ENCODE measurements at places on chromosomes 3 and 15.

GRCh38 chr3:151075869-151076562, 9.4 kb upstream of the MED12L start:
- DNase-seq: no peak

DNA sequence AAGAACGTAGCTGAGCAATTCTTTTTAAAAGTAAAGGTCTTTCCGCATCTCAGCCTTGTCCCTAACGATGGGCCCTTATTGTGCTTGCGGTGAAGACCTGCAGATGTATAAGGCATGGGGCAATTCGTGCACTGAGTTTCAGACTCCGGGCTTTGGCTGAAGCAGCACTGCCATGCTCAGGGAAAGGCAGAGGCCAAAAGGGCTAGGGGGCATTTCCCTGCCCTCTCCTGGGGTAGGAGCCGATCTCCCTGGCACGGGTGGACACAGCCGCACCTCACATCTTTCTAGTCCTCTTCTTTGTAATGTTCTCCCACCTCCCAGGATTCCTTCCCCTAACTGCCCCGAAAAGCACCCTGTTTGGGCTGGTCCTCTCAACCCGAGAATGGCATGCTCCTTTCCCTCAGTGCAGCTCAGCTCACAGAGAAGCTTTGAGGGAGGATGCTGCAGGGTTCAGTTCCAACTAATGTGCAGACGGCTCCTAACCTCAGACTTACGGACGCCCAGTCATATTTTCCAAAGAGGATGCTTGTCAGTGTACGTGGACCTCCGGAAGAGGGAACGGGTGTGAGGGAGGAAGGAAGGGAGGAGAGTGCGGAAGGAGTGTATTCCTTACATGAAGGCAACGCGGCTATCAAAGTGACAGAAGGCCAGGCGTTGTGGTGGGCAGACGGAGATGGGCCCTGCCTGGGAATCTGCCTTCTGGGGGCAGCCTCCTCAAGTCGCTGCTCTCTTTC, 61.2 kb downstream of the SYNM start:
- no peak for DNase-seq

- DNase-seq: no peak
These were observed 37.7 kb downstream of the PCSK6 start for GRCh38 chr15:101451846-101452245.

DNA sequence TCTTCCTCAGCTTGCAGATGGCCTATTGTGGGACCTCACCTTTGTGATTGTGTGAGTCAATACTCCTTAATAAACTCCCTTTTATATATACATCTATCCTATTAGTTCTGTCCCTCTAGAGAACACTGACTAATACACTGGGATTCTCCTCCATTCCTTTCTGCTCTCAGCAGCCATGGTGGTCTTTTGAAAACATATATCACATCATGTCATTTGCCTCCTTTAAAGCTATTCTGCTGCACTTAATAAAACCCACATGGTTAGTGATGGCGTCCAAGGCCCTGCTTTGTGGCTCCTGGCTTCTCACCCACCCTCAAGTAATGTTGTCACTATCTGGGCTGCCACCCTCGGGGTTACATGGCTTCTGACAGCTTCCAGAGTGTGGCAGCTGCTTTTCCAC, 169.5 kb downstream of the CADPS start:
- no peak for DNase-seq

GRCh38 chr3:5020242-5020722, 41.0 kb downstream of the BHLHE40 start:
- DNase-seq: no peak

DNA sequence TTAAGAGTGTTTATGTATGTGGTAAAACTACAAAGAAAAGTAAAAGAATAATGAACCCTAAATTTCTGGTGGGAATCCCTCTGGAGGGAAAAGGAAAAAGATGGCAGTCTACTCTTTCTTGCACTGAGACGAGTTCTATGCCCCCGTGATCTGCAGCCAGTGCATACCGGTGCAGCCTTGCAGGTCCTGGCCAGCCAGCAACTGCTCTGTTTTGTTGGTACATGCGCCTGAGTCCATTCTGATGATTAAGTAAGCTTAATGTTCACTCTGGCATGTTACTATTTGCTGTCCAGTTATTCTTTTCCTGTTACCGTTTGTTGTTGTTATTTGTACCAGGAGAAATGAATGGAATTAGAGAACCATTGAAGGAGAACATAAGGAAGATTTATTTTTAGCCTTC, 95.1 kb upstream of the TMC3 start:
- DNase-seq: no peak

DNA sequence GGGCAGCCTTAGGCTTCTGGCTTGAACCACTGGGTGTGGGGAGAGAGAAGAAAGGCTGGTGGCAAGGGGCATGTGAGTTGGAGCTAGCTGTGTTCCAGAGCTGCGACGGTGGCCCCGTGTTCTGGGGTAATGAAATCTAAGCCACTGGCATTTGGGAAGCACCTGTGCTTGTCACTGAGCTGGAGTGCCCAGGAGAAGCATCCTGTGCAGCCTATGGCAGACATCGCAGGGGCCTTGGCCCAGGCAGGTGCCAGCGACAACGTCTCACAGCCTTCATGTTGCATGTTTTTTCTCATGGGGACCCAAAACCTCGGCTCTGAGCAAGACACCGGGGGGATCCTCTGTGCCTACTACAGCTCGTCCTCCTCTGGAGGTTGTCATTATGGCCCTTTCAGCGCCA, 91.1 kb upstream of the PLXNA1 start:
- no peak for DNase-seq

- no peak for DNase-seq
These were observed 16.3 kb downstream of the ARL8B start for GRCh38 chr3:5138214-5138981.

DNA sequence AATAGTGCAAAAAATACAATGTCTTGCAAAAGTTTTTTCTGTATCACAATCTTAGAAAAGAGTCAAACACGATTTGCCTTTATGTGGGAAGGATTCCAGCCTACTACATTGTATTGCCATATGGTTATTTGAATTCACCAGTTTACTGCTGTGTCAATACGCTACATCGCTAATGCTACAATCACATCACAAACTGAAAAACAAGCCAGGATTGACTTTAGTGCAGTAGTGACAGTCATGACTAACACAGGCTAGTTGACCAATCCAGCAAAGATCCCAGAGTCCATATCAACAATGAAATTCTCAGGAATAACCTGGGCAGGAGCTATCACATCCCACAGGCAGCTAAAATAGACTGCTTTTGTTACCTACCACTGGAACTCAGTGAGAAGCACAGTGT, 67.0 kb downstream of the IL12A start:
- DNase-seq: no peak
